CD4-positive, CD25-positive, alpha-beta regulatory T cell (primary cell): ENCODE measurements at places on chromosomes 11 and 22. TPM values are rescaled to one million over a fixed set of nuclear protein-coding genes. Genes with fewer than 3 reads are reported as not detected.

XRCC6 gene
- polyA plus RNA-seq: 484 TPM

RPUSD4 gene
- polyA plus RNA-seq: 25.0 TPM

RFPL2 gene
- polyA plus RNA-seq: 2.6 TPM

DBX1 gene
- polyA plus RNA-seq: not detected

CASP12 gene
- polyA plus RNA-seq: 0.37 TPM

MS4A4E gene
- not detected for polyA plus RNA-seq

SCN4B gene
- not detected for polyA plus RNA-seq

NXPE2 gene
- polyA plus RNA-seq: not detected

DGCR6 gene
- 0.07 TPM for polyA plus RNA-seq

CCDC134 gene
- polyA plus RNA-seq: 3.6 TPM

C11orf21 gene
- 16.8 TPM for polyA plus RNA-seq

EMID1 gene
- polyA plus RNA-seq: 0.40 TPM

MYEOV gene
- polyA plus RNA-seq: not detected

OR51B5 gene
- not detected for polyA plus RNA-seq

UCP3 gene
- polyA plus RNA-seq: 0.16 TPM

SNX32 gene
- 1.3 TPM for polyA plus RNA-seq

KCNJ1 gene
- not detected for polyA plus RNA-seq

PLEKHA7 gene
- polyA plus RNA-seq: 0.73 TPM

HEPHL1 gene
- not detected for polyA plus RNA-seq

APOA4 gene
- not detected for polyA plus RNA-seq

SEC14L6 gene
- polyA plus RNA-seq: 0.09 TPM

DEFB131B gene
- polyA plus RNA-seq: not detected

OTUB1 gene
- 156 TPM for polyA plus RNA-seq

DENND6B gene
- polyA plus RNA-seq: 0.48 TPM

LYVE1 gene
- polyA plus RNA-seq: not detected
